ENCODE measurements at places on chromosomes 11 and 22. TPM values are rescaled to one million over a fixed set of nuclear protein-coding genes. Genes with fewer than 3 reads are reported as not detected.

GGTLC2 gene
- total RNA-seq: not detected

RFPL3 gene
- not detected for total RNA-seq

KCNJ5 gene
- 0.12 TPM for total RNA-seq

DNA sequence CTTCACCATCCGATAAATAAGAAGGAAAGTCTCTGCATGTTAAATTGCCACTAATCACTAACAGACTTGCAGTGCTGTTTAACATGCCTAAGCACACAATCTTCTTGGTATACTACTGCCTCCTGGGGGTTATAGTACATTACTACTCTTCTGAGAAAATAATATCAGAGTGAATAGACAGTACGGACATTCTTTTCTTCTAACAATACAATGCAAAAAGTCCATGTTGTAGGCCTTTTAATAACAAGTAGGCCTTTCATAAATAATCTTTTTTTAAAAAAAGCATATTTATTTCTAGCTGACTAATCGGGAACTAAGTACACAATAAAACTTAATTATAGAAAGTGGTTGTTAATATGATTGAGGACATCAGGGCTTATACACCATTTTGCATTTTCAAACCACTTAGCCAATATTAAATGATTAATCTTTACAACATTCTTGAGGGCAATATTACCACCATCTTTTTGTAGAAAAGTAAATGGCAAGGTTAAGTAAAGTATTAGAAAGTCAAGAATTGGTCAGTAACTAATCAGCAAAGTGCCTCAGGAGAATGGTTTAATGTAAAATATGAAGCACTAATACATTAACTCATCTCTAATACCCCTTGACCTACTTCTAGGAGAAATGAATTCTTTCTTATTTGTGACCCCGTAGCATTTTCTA, 84.7 kb downstream of the TTC28 start:
- no peak for DNase-seq

DNA sequence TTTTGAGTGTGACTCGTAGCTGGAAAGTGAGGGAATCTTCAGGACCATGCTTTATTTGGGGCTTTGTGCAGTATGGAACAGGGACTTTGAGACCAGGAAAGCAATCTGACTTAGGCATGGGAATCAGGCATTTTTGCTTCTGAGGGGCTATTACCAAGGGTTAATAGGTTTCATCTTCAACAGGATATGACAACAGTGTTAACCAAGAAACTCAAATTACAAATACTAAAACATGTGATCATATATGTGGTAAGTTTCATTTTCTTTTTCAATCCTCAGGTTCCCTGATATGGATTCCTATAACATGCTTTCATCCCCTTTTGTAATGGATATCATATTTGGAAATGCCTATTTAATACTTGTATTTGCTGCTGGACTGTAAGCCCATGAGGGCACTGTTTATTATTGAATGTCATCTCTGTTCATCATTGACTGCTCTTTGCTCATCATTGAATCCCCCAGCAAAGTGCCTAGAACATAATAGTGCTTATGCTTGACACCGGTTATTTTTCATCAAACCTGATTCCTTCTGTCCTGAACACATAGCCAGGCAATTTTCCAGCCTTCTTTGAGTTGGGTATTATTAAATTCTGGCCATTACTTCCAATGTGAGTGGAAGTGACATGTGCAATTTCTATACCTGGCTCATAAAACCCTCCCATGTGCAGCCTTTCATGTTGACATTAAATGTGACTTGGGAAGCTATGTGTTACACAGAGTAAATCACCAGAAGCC, 11.0 kb downstream of the OR51E1 start:
- no peak for DNase-seq

- no peak for DNase-seq
Measured at GRCh38 chr11:19711911-19712280, 741 bp upstream of the NAV2 start.

DNA sequence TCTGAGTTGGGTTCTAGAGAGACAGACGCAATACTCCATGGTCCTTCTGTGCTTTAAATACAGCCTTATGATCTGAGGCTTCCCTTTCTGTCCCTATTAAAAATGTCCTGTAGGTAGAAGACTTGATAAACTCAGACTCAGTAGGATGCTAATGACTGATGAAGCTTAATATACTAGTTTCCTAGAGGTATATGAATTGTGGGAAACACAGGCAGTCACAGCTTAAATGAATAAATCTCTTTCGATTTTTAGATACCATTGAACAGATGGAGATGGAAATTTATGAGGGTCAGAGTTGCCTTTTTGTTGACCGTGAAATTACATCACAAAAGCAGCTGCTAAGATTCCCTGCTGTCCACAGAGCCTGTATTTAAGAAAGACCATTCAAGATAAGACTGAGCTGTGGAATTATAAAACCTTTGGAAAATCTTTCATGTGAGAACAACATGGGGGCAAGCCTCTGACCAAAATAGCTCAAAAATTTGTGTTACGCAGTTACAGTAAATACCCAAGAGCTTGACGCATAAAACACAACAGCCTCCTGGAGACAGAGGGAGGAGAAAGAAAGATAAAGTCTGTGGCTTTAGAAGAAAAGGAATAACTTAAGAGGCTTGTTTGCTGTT, 172.3 kb downstream of the AASDHPPT start:
- no peak for DNase-seq

DNA sequence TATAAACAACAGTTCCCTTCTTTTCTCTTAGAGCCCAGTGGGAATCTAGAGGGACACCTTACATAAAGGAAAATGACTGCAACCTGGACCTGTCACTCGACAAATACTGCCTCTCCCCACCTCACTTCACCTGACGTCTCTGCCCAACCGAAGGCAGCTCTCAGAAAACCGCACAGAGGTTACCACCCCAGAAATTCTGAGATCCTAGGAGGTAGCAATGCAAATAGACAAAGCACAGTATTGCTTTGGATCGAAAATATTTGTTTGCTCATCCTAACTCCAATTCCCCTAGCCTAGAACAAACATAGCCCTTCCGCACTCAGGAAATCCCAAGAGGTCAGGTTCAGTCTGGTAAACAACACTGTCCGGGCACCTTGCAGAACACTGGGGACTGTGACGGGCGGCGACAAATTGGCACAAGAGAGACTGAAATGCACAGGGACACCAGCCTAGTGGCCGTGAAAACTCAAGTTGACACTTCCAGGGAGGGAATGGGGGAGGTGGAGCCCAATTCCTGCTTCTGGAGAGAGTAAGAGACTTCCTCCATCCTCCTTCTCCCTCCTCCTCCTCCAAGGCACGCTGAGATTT, 420 bp upstream of the TRIM44 start:
- no peak for DNase-seq

DNA sequence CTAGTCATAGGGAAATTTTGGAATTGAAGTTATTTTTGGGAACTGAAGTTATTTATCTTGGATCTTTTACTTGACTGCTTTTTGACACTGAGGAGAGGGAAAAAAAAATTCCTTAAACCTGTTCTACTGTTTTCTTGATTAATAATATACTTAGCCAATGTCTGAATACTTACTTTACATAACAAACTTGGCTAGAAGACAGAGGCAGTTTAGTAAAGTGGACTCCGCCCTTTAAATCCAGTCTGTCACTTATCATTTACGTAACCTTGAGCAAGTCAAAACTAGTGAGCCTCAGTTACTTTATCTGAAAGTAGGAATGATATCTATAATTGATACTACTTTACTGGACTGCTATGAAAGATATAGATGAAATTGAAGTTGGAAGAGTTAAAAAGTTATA, 19.5 kb downstream of the CTSC start:
- no peak for DNase-seq

GRCh38 chr22:46851941-46852340, 89.5 kb downstream of the TBC1D22A start:
- DNase-seq: no peak
